ENCODE measurements at places on chromosomes 2 and 18.

GRCh38 chr2:119668546-119668945, 10.5 kb upstream of the TMEM177 start:
- no peak for DNase-seq

DNA sequence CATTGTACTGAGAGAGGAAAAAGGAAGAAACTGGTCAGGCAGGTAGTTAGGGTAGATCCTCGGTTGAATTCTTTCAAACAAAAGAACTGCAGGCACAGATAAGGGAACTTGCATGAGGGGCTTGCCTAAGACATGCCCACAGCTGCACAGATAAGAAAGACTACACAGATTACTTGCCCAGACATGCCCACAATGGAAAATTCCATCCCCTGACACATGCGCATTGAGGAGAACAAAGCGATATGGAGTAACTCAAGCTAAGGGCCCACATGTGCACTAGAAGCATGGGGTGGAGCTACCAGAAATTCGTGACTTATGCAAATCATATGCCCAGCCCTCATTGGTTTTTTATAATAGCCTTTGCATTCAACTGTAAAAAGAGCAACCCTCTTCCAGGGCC, 181.3 kb upstream of the ZNF521 start:
- DNase-seq = no peak

GRCh38 chr18:76932026-76932819, 109.9 kb downstream of the ZNF236 start:
- DNase-seq = peak; percentile 92

DNA sequence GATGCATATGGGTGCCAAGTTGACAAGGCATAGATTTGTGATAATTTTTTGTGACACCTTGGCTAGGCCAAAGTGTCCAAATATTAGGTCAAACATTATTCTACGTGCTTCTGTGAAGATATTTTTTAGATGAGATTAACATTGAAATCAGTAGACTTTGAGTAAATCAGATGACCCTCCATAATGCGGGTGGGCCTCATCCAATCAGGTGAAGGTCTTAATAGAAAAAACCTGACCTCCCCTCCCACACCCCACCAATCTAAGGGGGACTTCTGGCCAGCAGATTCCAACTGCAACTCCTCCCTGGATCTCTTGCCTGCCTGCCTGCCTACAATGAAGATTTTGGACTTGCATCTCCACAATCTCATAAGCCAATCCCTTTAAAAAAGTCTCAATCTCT, 118.8 kb upstream of the LMAN1 start:
- DNase-seq = no peak

GRCh38 chr2:217325816-217326215, 466.0 kb upstream of the TNP1 start:
- DNase-seq = peak; percentile 51

- no peak for DNase-seq
Observed at GRCh38 chr2:227826019-227826521, 12.4 kb downstream of the CCL20 start.

- peak; percentile 80 for DNase-seq
Observed at GRCh38 chr2:23092831-23093230, 292.1 kb upstream of the KLHL29 start.

GRCh38 chr2:151983221-151983620, 115.6 kb downstream of the CACNB4 start:
- no peak for DNase-seq

- peak; percentile 25 for DNase-seq
Observed at GRCh38 chr2:73260338-73260984, 23.8 kb downstream of the FBXO41 start.

DNA sequence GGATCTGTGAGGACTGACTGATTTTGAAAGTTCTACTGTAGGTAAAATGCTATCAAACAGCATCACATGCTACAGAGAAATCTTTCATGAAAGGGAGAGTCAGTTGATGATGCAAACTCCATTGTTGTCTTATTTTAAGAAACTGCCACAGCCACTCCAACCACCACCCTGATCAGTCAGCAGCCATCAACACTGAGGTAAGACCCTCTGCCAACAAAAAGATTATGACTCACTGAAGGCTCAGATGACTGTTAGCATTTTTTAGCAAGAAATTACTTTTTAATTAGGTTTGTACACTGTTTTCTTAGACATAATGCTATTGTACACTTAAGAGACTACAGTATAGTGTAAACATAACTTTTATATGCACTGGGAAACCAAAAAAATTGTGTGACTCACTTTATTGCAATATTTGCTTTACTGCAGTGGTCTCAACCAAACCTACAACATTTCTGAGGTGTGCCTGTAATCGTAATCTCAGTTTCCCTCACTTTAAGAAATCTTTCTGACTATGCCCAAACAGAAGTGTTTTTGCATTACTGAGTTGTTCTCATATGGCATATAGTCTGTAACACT, 42.8 kb downstream of the METTL8 start:
- DNase-seq = no peak

GRCh38 chr18:12520442-12520992, 112.8 kb downstream of the PRELID3A start:
- DNase-seq = peak; percentile 32

GRCh38 chr18:60162388-60162787, 210.2 kb downstream of the MC4R start:
- DNase-seq = no peak

DNA sequence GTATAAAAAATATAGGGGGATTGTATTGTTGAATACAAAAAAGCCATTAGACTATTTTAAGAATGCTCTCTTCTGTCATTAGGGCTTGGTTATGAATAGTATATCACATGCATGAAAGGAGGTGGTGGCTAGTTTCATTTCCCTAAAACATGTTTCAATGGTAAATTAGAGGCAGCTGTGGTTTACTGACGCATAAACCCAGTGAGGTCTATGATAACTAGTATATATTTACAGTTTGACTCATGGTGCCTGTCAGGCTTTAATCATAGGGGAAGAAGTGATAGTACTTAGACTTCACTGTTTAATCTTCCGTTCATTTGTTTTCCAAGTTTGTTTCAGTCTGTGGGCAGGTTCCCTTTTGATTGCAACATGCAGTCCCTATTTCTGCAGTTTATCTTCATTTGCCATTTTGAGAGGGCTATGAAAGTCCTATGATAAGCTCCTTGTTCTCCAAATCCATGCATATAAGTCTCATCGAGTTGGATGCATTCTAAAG, 55.1 kb upstream of the MAP4K3 start:
- DNase-seq = peak; percentile 13

- no peak for DNase-seq
Observed at GRCh38 chr2:101133492-101134100, 17.6 kb downstream of the TBC1D8 start.

- DNase-seq = no peak
Observed at GRCh38 chr2:235554385-235554784, 60.5 kb downstream of the AGAP1 start.

DNA sequence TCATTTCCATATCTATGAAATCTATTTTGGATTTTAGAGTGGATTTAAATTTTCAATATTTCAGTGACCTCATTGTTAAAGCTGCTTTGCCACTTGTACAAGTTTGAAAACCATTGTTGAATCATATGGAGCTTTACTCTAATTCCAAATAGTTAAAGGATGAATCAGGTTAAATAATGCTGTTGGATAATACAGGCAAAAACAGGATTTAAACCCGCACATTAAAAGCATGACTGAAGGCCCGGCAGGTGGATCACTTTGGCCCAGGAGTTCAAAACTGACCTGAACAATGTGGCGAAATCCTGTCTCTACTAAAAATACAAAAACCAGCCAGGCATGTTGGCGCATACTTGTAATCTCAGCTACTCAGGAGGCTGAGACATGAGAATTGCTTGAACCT, 68.3 kb downstream of the RIF1 start:
- DNase-seq = no peak

GRCh38 chr2:5666798-5667197, 25.4 kb upstream of the SOX11 start:
- no peak for DNase-seq

GRCh38 chr2:25313711-25314513, 27.8 kb downstream of the DNMT3A start:
- no peak for DNase-seq

GRCh38 chr18:12492907-12493306, 85.2 kb downstream of the PRELID3A start:
- DNase-seq = no peak

DNA sequence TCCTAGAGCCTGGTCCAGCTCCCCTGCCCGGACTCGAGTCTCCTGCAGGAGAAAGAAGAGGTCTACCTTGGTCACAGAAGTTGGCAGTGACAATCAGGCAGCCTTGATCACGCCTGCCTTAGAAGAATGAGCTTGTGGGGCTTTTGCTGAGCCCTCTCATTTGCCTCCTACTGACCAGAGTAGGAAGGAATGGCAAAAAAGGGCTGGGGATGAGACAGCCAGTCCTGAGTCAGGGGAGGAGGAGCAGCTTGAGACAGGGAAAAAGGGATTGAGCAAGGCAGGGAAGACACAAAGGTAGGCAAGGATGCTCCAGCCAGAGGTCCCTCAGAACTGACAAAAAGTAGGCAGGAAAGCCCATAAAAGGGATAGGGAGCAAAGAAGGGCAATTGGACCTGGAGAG, 6.0 kb downstream of the WDR54 start:
- DNase-seq = no peak

DNA sequence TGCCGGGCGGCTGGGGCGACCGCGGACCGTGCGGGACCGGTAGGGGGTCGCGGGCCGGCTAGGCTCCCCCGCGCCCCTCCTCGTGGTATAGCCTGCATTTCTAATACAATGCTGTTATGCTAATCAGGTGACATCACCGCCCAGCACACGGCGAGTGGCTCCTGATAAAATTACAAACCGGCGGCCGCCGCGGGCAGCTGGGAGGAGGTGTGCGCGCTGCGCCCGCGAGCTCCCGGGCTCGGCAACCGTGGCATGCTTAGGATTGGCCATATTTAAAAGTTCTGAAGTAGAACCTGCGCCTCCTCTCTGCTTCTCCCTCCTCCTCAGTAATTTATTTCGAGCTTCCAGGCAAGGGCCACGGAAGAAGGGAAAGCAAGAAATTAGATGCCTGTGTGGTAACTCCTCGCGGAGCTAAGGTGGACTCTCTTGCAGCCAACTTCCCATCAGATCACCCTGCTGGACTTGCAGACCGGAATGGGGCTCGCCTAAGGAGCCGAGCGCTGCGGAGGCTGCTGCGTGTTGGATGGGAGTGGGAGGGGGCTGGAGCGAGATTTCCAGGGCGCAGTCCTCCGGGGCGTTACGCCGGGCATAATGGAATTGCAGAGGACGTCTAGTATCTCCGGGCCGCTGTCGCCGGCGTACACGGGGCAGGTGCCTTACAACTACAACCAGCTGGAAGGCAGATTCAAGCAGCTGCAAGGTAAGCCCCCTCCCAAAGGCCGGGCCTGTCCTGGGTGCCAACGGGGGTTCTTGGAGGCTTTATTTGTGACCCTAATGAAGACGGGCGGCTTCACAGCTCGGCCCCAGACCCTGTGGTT, 102.3 kb downstream of the SPTBN1 start:
- DNase-seq = peak; percentile 77

DNA sequence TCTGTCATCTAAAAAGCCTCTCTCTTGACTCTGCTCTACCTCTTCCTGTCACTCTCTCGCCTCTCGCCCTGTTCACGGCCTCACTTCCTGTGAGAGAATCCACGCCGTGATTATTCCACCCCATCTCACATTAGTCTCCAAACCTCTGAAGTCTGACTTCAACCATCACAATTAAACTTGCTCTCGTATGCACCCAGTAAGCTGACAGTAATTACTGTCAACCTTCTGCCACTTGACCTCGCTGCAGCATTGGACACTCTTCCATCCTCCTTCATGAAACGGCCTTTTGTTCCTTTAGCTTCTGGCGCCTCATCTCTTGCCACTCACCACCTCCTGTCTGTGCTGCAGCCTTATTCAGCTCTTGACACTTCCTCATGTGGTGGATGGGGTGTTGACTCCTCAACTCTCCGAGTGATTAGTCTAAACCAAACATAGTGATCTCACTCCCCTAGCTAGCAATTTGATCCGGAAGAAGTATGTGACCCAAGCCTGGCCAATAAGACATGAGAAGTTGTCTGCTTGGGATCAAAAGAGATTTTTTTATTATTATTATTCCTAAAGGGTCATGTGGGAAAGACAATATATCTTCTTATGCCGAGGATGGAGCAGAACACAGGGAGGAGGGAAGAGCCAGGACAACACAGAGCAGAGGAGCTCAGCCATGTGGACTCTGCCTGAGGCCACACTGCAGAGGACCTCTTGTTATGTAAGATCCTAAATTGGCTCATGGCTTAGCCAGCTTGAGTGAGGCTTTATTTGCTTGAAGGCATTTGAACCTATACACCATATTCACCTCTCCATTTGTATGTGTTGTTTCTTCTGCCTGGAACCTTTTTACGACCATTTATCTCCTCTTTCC, 38.4 kb upstream of the MYO1B start:
- DNase-seq = no peak

GRCh38 chr2:118549503-118549902, 297.9 kb downstream of the EN1 start:
- DNase-seq = no peak

DNA sequence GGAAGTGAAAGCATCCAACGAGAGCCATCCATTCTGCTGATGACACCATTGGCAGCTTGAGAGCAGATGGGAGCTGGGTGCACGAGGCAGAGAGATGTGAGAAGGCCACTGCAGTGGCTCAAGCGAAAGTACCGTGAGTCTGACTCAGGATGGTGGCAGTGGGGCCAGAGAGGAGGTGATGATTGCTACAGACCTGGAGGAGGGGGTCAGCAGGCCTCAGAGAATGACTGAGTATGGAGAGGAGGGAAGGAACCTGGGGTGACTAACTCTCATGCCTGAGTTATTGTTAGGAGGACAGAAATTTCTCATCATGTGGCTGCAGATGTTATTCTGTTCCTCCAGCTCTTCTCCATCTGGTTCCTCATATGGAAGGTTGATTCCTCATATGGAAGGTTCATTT, 8.8 kb upstream of the ZBTB7C start:
- no peak for DNase-seq

DNA sequence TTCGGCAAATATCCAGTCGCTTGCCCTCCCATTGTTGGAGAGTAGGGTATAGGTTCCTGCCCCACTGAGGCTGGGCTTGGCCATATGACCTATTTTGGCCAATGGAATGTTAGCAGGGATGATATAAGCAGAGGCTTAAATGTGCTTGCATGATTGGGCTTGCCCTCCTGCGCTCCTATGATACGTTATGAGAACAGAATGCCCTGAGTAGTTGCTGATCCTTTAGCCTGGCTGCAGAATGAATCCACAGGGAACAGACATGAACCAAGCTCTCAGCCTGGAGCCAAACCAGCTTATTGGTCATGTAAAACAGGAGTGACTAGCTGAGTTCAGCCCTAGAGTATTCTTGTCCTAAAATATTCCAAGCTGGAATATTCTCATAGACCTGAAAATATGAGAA, 34.8 kb upstream of the IMP4 start:
- DNase-seq = no peak

GRCh38 chr2:173979751-173980351, 14.7 kb upstream of the SP3 start:
- DNase-seq = no peak
